GM06990 (cell line): ENCODE measurements at places on chromosomes 4 and X.

- DNase-seq: no peak
These were observed 11.3 kb upstream of the CD99 start for GRCh38 chrX:2679534-2680485.

DNA sequence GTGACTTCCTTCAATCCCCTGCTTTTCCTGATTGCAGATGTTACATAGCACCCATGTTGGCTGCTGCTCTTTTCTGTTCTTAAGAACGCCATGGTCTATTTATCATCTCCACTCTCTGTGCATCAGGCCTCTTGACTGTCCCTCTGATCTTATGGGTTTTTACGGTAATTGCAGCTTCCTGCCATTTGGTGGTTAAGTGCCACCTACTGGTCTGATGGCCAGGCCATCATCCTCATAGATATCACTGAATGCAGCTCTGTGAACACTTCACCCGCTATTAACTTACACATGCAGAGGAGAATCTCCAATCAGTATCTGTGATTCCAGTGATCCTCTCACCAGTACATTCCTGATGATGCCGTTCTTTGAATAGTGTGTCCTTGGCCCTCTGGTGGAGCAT, 382.4 kb downstream of the TRAM1L1 start:
- no peak for DNase-seq

GRCh38 chrX:152945021-152945979, 47.4 kb downstream of the ZNF185 start:
- no peak for DNase-seq

DNA sequence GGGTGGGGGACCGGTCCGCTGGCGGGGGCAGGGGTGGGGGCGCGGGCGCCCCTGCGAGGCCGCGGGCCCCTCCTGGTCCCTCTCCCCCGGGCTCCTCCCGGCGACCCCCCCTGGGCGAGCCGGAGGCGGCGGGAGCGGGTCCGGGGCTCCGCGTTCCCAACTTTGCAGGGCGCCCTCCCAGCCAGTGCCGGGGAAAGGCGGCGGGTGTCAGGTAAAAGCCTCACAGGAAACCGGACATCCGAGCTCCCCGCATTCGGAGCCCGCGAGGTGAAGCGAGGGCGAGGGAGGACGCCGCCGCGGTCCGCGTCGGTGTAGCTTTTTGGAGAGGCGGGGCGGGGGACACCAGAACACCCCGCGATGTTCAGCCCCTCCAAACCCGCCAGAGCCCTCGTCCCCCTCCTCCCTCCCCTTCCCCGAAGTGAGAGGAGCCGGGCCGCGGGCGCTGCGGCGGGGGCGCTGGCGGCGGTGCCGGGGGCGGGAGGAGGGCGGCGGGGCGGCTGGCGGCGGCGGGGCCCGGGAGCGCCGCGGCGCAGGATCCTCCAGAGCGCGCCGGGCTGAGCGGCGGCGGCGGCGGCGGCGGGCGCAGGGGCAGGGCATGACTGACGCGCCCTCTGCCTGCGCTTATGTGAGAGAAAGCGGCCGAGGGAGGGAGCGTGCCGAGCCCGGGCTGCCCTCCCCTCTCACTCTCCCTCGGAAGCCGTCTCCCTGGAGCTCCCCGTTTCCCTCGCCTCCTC, at the start of gene VEGFC:
Gene VEGFC, minus strand, starts transcription at position 597 of the 734 bp plus-strand sequence. CDS start 611 bp downstream, outside the sequence.
- DNase-seq: no peak

DNA sequence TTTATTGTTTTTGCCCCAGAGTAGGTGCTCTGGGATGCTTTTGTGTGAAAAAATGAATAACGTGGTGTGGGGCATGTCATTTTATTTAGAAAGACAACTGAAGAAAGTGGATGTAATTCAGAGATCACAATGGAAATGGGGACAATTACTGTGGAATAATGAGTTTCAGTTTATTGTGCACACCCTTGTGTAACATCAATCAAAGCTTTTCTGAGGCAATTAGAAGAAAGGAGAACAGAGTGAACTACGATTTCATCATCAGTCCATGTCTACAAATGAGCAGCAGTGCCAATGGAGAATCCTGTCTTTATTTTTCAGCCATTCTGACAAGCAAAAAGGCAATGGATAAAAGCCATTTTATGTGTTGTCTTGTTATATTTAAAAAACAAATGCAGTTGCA, 339.2 kb downstream of the TMA16 start:
- no peak for DNase-seq

DNA sequence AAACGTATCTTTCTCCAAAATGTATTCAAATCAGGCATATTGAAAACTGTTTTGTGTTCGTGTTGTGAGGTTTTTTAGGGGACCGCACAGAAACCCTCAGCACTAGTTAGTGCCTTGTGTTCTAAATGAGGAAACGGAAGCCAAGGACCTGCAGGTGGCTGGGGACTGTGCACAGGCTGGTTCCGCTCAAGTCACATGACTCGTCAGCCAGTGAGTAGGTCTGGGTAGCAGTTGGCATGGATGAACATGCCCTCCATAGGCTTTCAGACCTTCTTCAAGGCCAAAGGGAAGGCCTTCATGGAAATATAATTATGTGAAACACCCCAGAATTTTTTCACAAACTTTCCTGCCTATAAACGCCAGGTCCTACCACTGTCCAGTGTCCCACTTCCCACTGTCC, 1.3 kb upstream of the F11 start:
- DNase-seq: no peak

- no peak for DNase-seq
These were observed 42.4 kb upstream of the SMARCAD1 start for GRCh38 chr4:94165256-94165655.

DNA sequence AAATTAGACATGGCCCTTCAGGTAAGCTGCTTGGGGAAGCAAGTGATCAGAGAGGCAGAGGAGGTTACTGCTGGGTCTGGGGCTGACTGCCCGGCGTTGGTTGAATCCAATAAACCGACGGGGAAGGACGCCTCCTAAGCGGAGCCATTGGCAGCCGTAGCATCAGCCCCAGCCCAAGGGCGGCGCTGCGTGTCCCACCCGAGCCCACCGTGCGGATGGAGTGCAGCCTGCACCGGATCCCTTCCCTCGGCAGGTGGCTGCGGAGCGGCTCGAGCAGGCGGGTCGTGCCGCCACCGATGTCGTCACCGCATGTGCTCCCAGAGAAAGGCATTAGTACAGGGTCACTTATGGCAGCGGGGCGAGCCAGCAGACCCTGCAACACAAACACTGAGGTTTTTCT, 82.1 kb downstream of the ALPK1 start:
- no peak for DNase-seq
